ENCODE measurements at places on chromosomes 1 and 21.
A peak's percentile ranks its signal among the peaks of the same experiment; 100 is the strongest.

DNA sequence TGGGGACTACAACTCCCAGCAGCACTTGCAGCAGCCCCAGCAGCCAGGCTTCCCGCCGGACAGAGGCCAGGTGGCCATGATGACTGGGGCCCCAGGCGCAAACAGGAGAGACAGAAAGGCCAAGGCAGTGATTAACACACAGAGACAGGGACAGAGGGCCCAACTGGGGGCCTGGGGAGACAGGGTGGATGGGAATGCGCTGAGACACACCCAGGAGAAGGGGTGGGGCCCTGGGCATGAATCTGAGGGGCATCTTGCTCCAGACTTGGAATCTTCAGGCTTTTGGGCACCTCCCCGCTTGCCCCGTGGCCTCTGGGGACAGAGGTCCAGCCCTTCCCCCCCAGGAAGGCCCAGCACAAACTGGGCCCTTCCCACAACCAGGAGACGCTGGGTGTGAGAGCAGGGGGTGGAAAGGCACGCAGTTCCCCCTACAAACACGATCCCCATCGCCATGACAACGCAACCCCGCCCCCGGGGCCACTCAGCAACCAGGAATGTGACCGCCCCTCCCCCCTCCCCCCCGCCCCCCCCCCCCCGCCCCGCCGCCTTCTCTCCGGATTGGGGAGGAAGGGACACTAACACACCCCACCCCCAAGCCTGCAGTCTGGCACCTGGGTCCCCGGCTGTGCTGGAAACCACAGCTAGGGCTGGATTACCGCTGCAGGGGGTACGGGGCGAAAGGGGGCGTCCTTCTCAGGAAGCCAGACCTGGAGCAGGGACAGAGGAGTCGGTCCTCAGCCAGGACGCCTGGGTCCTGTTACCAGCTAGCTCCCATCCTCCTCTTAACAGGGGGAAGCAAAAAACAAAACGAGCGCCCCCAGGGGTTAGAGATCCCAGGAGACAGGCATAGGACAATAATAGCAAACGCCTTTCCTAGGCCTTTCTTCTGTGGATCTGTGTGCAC, 4.5 kb downstream of the HDGF start:
- DNase-seq, result peak; percentile 58

GRCh38 chr21:34630536-34631143, 15.7 kb upstream of the RCAN1 start:
- peak; percentile 38 for DNase-seq

DNA sequence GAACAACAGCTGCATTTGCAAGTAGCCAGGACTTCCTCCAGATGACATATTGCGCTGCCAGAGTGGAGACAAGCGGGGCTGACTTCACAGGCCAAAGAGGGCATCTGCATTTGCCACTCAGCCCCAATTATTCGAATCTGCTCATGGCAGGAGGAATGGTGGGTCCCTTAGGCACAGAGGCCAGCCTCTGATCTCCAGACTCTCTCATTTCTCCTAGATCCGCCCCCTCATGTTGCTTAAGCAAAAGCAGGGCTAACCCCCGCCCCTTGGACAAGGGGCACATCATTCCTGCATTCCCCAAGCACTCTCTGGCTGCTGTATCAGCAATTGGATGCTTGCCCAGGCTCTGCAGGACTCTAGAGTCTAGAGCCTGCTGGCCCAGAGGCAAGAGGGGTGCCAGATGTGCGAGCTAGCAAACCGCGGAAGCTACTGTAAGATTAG, 262.4 kb downstream of the ST6GALNAC3 start:
- DNase-seq, result no peak

DNA sequence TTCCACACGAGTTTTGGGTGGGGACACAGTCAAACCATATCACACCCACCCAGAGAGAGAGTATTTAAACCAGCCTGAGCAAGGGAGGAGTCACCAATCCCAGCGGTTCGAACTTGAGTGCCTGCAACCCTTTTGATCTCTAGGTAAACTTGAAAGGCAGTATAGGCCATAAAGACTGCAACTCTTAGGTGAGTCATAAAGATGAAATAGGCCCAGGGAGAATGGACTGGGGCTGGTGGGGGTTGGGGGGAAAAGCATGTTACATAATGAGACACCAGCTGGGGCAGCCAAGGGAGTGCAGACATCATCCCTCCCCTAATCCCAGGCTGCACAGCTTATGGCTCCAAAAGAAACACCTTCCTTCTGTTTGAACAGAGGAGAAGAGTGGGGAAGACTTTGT, 99.8 kb upstream of the LHX8 start:
- DNase-seq, result no peak

DNA sequence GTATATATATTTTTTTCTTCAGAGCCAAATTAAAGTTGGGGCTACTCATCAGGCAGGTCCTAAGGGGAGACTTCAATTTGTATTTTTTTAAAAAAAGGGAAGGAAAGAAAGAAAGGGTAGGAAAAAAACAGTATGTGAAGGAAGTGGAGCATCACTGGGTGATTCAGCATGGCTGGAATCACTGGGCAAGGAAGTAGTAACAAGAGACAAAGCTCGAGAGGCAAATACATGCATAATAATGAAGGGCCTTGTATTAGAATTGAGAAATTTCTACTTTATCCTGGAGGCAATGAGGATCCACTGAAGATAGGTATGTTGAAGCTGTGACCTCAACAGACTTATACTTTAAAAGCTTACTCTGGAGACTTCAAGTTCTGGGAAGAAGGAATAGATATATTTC, 184.4 kb downstream of the COQ8A start:
- DNase-seq, result no peak

Data from GF-D8 (cell line).